ENCODE measurements at places on chromosomes 2 and 18.

- no peak for DNase-seq
Observed at GRCh38 chr18:53283708-53284107, 940.8 kb downstream of the MBD2 start.

- DNase-seq, result no peak
Observed at GRCh38 chr18:79375441-79376154, 20.1 kb upstream of the NFATC1 start.

- no peak for DNase-seq
Observed at GRCh38 chr18:23632615-23633014, 30.1 kb downstream of the ANKRD29 start.

- DNase-seq, result no peak
Observed at GRCh38 chr2:235856151-235856854, 311.9 kb downstream of the GBX2 start.

DNA sequence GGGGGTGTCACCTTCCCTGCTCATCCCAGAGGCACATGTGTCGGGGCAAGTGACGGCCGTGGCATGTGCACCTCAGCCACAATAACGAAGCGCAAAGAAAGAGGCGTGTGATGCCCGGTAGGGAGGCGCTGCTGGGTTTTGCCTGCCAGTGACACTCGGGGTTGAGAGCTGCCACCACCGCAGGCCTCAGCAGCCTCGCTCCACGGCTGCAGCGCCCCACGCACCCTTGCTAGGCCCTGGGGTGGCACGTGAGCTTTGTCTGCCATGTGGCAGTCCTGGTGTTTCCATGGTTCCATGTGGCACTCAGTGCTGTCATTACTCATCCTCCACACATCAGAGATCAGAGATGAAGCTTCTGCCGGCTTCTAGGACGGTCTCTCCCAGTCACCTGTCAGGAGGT is 136.0 kb upstream of the AGAP1 start:
- DNase-seq, result no peak

DNA sequence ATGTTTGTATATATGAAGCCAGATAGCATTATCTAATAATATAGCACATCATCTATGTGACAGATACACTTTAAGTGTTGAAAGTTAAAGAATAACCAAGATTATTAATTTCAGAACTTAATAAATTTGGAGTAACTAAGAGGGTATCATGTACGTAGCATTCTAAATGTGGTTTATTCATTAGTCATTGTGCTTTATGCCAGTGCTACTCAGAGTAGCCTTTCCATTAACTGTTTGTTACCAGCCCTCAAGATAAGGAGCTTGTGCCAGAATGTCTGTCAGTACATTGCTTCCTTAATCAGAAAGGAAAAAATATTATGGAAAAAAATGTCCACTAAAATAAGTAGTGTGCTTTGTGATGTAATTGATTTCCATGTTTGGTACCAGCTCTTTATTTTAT is 94.9 kb upstream of the TWSG1 start:
- no peak for DNase-seq

DNA sequence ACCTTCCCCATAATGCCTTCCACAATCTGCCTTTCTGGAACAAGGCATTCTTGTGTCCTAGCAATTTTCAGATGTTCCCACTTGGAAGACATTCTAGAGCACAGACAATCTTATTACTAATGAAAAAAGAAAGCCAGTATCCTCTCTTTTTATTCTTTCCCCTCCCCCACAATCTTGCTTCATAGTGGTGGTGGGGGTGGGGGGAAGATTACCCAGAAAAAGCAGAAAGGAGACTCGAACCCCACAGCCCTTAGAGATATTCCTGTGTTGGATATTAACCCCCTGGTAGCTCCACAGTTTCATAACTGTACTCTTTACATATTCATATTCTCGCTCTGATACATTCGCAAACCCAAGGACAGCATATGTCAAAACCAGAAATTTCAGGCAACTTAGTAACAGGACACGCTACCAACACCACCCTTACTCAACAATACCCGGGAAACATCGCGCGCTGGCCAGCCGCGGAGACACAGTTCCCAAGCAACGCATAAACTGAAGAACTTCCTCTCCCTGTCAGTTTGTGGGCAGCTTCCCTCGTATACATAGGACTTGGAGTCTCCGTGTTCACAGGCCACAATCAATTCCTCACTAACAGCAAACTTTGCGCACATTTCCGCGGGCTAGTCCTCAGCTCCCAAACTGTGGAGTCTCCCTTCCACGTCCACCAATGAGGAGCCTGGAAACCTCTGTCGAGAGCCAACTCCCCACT is 793 bp downstream of the NR4A2 start:
- no peak for DNase-seq

- DNase-seq, result no peak
Observed at GRCh38 chr2:45259547-45260160, 250.4 kb upstream of the SIX2 start.

GRCh38 chr2:63614448-63614968 is 25.7 kb downstream of the MDH1 start:
- DNase-seq, result no peak

- no peak for DNase-seq
Observed at GRCh38 chr2:191946471-191947182, 99.7 kb upstream of the CAVIN2 start.

- no peak for DNase-seq
Observed at GRCh38 chr2:42930025-42930581, 137.7 kb upstream of the HAAO start.

GRCh38 chr2:190121971-190122370 is 59.4 kb upstream of the MSTN start:
- DNase-seq, result no peak

GRCh38 chr2:218229239-218229638 is 12.2 kb downstream of the ARPC2 start:
- DNase-seq, result no peak

DNA sequence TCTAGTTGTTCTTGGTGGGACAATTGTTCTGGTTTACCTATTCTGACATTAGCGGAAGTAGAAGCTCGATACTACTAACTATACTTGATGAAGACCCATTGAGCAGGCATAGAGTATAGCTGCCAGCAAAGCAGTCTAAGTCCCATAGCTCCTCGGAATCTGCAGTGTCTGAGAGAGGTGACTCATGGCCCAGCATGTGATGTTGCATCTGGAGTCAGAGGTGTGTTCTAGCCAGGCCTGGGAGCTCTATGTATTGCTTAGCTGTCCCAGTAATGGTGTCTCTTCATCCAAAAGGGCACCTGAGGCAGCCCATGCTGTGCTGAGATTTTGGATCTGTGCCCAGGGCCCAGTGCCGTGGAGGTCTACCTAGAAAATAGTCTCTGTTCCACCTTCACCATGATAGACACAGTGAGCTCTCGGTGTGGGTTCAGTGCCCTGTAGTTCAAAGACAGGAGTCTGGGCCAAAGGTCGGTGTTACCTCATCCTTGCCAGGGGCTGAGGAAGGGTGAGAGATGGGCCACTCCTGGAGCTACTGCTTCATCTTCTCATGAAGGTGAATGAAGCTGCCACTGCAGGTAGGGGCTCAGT is 47.3 kb downstream of the MEX3C start:
- DNase-seq, result no peak

- DNase-seq, result no peak
Observed at GRCh38 chr2:171807831-171808393, 86.1 kb downstream of the SLC25A12 start.

- no peak for DNase-seq
Observed at GRCh38 chr18:51133580-51134160, 63.8 kb downstream of the MEX3C start.

DNA sequence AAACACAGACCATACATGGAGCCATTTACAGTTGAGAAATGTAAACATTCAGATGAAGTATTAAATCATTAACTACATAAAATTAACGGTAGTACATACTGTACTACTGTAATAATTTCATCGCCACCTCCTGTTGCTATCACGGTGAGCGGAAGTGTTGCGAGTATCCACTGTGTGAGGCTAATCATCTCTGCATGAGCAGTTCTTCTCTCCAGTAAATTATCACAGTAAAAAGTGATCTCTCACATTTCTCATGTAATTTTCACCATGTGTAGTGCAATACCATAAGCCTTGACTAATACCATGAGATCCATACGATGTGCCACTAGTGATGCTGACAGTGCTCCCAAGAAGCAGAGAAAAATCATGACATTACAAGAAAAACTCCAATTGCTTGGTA is 21.9 kb downstream of the SMAD2 start:
- DNase-seq, result no peak

GRCh38 chr18:44880170-44880569 is 199.5 kb downstream of the SETBP1 start:
- DNase-seq, result no peak

GRCh38 chr2:234191819-234192407 is 141.4 kb downstream of the SPP2 start:
- no peak for DNase-seq

DNA sequence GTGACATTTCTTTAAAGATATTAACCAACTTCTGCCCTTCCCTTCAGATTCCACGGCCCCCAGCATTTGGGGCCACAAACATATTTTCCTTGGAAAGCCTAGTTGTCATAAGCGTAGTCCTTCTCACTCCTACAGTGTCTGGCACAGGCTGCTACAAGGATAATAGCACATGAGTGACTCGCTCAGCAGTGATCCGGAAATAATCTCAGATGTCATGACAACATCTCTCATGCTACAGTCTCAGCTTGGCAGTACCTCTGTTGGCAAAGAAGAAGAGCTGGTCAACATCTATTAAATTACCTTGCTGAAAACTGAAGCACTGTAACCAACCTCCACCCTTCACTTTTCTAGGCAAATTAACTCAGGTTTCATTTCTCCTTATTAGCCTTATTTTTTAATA is 351.7 kb downstream of the RAD51AP2 start:
- no peak for DNase-seq

GRCh38 chr2:69482471-69482870 is 45.2 kb upstream of the NFU1 start:
- DNase-seq, result no peak

GRCh38 chr2:2926858-2927175 is 450.8 kb downstream of the EIPR1 start:
- no peak for DNase-seq
